ENCODE measurements at places on chromosomes 5 and 9. TPM values are rescaled to one million over a fixed set of nuclear protein-coding genes. Genes with fewer than 3 reads are reported as not detected.

Gene ABL1
- polyA plus RNA-seq: 75.8 TPM

Gene RACK1
- polyA plus RNA-seq: 2,913 TPM

Gene OSMR
- polyA plus RNA-seq: 10.7 TPM

Gene SPINK6
- not detected for polyA plus RNA-seq

GRCh38 chr9:126448865-126449577 lies 122.4 kb downstream of the MVB12B start:
- DNase-seq: no peak

GRCh38 chr9:9846557-9846956 lies 766.2 kb downstream of the PTPRD start:
- DNase-seq: no peak

Gene NPR3
- polyA plus RNA-seq: 12.7 TPM

DNA sequence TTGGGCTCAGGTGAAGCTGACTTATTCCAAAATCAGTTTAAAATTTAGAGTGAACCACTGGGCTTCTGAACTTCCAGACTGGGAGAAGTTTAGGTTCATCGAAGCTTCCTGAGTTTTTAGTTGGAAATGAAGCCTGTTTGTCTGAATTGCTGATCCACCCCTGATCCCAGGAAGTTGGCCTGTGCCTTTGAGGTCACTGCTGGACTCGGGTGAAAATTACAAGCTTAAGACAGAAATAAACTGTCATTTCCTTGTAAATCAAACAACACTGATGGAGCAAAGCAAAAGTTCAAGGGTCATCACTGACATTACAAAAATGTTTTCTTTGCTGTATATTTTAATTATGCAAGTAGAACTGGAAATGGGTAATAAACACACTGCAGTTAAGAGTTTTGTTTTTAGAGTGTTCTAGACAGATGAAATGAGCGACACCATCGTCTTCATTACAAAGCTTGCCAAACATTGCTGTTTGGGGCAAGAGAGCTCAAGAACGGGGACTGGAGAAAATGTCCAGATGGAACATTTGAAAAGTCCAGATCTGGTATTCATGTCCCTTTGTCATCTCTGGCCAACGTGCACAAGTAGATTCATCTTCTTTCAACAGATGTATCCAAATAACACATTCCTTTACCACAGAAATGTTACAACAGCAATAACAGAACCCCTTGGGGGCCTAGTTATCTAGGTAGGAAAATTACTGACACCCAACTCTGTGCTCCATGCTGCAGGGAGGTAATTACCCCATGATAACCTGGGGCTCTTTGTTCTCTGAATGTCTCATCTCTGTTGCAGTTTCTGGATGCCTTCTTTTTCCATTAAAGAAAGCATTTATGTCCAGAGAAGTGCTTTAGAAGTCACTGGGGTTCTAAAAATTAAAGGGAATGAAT lies 142.4 kb upstream of the ERCC6L2 start:
- no peak for DNase-seq

DNA sequence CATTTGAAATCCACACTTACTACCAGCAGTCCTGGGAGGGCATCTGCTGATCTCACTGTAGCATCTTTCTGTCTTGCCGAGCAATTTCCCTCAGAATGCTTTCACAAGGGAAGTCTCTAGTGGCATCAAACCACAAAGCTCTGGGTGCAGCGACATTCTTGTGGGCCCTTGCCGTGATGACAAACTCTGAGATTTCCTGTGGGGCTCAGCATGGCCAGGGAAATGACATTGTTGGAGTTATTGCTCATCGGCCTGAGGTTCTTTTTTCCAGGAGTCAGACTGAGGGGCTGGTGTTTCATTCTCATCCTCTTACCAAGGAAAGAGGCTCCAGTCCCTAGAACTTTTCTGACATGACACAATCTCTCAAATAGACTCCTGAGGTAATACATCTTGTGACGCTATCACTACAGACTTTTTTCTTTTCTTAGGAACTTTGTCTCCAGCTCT lies 51.4 kb downstream of the PFDN1 start:
- DNase-seq: no peak

- no peak for DNase-seq
Measured at GRCh38 chr9:138024831-138025291, 147.3 kb downstream of the CACNA1B start.

GRCh38 chr5:25851301-25851700 lies 1187.1 kb downstream of the CDH9 start:
- DNase-seq: no peak

Gene SOHLH1
- polyA plus RNA-seq: not detected

Gene RPL37
- 2,192 TPM for polyA plus RNA-seq

- DNase-seq: no peak
Measured at GRCh38 chr9:135609366-135609955, 29.9 kb downstream of the GLT6D1 start.

DNA sequence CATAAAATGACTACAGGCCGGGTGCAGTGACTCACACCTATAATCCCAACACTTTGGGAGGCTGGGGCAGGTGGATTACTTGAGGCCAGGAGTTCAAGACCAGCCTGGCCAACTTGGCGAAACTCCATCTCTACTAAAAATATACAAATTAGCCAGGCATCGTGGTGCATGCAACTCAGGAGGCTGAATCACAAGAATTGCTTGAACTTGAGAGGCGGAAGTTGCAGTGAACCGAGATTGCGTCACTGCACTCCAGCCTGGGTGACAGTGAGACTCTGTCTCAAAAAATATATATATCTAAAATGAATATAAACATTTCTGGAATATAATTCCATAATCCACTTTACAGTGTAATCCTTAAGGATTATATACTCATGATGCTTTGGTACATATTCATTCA lies 66.5 kb downstream of the TEX10 start:
- no peak for DNase-seq

GRCh38 chr9:117425566-117425965 lies 10.7 kb upstream of the ASTN2 start:
- DNase-seq: no peak

DNA sequence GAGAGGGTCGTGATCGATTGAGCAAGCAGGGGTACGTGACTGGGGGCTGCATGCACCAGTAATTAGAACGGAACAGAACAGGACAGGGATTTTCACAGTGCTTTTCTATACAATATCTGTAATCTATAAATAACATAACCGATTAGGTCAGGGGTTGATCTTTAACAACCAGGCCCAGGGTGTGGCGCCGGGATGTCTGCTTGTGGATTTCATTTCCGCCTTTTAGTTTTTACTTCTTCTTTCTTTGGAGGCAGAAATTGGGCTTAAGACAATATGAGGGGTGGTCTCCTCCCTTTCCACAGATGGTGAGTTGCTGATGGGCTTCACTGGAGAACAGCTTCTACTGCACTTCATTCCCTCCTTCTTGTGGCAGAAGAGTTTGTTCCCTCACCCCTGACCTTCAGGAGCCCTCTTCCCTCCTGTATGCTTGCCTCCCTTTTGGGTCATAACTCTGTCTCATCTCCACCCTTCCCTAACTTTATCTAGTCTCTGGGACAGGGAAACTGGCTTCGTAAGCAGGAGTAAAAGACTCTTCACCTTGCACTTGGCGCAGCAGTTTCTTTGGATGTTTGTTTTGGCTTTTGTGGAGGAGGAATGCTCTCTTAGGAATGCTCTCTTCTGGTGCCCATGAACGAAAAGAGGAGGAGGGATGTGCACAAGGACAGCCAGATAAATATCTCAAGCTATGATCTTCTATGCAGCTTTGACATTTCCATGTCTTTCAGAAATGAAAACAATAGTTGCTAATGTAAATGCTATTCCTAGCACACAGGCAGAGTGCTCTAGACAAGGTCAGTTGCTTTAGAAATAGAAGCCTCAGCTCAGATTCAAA lies 139.8 kb upstream of the RPS23 start:
- DNase-seq: no peak

DNA sequence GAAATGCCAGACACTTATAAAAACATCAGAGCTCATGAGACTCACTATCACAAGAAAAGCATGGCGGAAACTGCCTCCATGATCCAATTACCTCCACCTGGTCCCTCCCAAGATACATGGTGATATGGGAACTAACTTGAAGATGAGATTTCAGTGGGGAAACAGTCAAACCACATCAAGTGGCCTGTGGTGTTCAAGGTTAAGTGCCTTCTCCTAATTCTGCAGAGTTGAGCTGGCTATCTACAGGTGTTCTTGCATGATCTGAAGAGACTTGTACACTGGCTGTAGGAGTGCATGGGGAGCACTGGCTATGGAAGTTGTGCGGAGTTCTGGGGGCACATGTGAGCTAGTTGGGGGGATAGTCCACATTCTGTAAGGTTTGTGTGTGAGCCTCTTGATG lies 34.0 kb upstream of the CKS2 start:
- no peak for DNase-seq

- no peak for DNase-seq
Measured at GRCh38 chr5:90878081-90878480, 319.5 kb downstream of the ADGRV1 start.

DNA sequence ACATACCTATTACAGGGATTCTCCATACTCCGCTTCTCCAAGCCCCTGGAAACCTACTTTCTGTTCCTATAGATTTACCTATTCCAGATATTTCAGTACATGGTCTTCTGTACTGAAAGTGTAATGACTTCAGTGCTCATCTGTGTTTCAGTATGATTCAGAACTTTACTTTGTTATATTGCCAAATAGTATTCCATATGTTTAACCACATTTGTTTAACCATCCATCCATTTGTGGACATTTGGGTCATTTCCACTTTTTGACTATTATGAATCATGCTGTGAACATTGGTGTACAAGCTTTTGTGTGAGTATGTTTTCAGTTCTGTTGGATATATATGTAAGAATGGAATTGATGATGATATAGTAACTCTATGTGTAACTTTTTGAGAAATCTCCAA lies 188.9 kb downstream of the PDZD2 start:
- DNase-seq: no peak

- DNase-seq: no peak
Measured at GRCh38 chr5:36300191-36300926, 1.3 kb downstream of the RANBP3L start.

DNA sequence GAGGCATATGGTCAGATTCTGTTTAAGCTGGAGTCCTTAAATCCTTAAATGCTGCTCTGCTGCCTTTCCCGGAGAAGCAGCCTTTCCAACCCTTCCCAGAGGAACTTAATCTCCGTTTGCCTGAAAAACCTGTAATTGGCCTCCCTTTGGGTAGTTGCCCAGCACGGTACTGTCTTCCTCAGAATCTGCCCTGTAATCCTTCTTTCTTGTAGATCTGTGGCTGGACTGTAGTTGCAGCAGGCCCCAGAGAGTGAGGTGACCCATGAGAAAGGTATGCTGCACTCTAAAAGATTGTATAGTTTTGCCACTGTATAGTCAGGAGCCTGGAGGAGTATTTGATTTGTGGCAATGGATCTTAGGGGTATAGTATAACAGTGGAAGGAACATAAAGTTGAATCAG lies 11.7 kb downstream of the SPIN1 start:
- no peak for DNase-seq

Gene PCDHGB2
- 3.9 TPM for polyA plus RNA-seq

DNA sequence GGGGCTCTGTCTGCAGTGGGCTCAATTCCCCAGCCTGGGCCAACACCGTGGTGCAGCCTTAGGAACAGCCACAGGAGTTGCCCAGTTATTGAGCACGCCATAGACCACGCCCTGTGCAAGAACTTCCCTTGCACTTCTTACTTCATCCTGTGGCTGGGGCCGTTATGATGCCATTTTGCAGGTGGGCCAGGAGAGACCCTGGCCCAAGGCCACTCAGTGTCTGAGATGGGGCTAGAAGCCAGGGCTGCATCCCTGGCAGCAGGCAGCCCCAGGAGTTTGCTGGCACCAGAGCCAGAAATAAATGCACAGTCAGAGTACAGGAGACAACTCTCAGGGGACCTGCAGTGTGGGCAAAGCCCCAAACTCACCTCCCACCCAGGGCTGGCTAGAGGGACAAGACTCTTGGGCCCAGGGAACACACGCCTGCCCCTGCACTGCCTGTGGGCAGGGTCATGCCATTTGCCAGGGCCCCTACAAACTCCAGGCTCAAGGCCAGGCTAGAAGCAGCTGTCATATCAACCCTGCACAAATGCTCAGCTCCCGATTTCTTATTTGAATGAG lies 6.7 kb downstream of the CORO2A start:
- DNase-seq: no peak

DNA sequence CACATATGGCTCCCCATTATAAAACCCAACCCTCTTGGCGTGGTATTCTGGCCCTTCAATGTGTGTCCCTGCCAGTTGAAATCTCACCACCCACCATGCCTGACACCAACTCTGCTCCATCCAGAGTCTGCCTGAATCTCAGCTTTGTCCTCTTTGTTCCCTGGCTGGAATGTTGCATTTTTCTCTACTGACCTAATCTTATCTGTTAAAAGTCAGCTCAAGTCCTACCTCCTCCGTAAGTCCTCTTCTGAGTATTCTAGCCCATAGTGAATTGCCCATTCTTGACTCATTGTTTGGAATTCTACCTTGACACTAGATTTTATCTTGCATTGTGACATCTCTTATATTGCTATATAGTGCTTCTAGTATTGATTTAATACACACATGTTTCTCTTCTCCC lies 207.1 kb upstream of the VLDLR start:
- no peak for DNase-seq

GRCh38 chr5:148838357-148838756 lies 11.9 kb downstream of the ADRB2 start:
- no peak for DNase-seq

Gene PPP3R2
- polyA plus RNA-seq: not detected

Gene ATG10
- polyA plus RNA-seq: 12.4 TPM

- no peak for DNase-seq
Measured at GRCh38 chr5:192970-193831, 1.9 kb downstream of the LRRC14B start.

Gene NOTCH1
- polyA plus RNA-seq: 21.0 TPM

- DNase-seq: no peak
Measured at GRCh38 chr5:112306956-112307355, 112.1 kb downstream of the EPB41L4A start.

Data from right renal cortex interstitium (tissue), 3 donors.